ENCODE measurements at places on chromosomes 13 and 19.

GRCh38 chr13:81393721-81394120 lies 1052.8 kb upstream of the SPRY2 start:
- DNase-seq = no peak

DNA sequence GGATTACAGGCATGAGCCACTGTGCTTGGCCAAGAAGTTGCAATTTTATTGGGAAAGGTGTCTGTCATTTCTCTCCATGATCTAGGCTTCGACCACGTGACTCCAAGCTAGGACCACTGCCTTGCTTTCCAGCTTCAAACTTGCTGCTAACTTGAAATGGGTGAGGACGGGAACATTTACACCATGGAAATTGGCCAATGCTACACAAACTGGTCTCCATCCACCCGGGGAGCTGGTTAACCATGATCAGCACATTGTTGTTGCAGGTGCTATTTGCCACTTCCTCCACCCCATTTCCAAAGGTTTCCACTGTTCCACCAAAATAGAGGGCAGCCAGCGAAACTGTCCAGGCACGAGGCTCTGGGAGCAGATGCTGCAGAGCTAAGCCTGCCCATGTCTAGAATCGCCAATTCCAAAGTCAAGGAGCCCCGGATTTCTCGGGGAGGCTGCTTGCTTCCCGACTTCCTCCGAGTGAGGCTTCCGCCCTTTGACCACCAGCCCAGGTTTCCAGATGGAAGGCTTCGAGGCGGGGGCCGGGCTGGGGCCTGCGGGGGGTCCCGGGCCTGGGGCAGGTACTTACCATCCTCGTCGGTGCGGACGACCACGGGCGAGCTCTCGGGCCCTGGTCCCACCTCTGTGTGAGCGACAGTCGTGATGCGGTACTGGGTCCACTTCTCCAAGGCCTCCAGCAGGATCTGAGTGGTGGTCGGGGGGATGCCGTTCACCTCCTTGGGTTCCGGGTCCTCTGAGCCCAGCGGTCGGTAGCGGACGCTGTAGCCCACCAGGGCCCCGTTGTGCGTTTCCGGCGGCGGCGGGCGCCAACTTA lies 109.7 kb downstream of the PTPRS start:
- DNase-seq = no peak

DNA sequence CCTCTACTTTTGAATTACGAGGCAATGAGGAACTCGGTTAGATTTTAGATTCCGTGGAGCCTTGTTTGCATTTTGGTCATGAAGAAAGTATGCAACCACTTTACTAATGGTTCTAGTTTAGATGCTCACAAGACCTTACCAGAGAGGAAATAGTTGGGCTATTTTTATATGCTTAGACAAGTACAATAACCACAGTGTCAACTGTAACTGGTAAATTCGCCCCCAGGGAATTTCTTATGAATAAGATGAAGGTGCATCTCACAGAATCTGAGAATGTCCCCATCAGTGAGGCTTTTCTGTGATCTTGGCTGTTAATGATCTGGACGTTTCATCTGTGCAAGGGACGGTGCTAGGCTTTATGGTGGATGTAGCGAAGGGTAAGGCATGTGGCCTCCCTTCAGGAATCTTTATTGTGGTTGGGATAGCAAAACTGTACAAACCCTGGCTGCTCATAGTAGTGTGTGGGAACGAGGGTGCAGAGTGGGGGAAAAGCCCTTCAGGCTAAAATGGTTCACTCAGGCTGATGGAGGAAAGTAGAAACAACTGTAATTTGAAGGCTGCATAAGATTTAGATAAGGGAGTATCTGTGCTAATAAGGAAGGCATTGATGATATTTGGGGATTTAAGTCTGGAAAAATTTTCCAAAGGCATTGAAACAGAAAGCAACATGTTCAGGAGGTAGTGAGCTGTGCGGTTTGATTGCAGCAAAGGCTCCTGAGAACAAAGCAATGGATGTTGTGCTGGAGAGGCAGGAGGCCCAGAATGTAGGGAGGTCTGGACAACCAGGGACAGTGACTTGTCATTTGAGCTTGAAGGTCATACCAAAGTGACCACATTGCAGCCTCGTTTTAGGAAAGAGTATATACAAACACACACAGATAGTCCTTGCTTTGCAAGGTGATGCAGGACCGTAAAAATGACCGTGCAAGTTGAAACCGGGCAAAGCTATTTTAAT lies 28.4 kb downstream of the UBAC2 start:
- no peak for DNase-seq

- DNase-seq = no peak
Measured at GRCh38 chr13:97422118-97423054, 11.6 kb upstream of the RAP2A start.

DNA sequence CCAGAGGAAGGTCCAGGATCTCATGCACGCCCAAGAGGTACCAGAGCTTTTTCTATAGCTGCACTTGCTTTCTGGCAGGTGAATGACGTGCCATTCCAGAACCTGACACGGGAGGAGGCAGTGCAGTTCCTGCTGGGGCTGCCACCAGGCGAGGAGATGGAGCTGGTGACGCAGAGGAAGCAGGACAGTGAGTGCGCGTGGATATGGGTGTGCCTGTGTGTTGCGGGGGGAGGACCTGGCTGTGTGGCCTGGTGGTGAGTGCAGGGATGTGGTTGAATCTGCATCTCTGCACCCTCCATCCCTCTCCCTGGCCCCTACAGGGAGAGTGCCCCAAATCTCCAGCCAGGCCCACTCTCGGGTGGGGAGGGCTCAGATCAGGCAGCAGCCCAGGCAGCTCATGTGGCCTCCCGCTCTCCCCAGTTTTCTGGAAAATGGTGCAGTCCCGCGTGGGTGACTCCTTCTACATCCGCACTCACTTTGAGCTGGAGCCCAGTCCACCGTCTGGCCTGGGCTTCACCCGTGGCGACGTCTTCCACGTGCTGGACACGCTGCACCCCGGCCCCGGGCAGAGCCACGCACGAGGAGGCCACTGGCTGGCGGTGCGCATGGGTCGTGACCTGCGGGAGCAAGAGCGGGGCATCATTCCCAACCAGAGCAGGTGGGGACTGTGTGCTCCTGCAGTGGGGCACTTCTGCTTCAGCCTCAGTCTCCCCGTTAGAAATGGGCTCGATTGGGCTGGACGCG lies 22.8 kb downstream of the APBA3 start:
- no peak for DNase-seq

GRCh38 chr13:44697058-44697457 lies 120.9 kb upstream of the TSC22D1 start:
- DNase-seq = no peak

GRCh38 chr13:23509781-23510543 lies 60.2 kb upstream of the TNFRSF19 start:
- no peak for DNase-seq
